Tibial nerve (tissue), 4 donors: ENCODE measurements at places on chromosomes 13 and 19. TPM values are rescaled to one million over a fixed set of nuclear protein-coding genes. Genes with fewer than 3 reads are reported as not detected.

FOSB gene
- total RNA-seq, result 4.9 TPM

- DNase-seq, result no peak
These were observed 36.9 kb downstream of the ELL start for GRCh38 chr19:18484992-18485391.

DNA sequence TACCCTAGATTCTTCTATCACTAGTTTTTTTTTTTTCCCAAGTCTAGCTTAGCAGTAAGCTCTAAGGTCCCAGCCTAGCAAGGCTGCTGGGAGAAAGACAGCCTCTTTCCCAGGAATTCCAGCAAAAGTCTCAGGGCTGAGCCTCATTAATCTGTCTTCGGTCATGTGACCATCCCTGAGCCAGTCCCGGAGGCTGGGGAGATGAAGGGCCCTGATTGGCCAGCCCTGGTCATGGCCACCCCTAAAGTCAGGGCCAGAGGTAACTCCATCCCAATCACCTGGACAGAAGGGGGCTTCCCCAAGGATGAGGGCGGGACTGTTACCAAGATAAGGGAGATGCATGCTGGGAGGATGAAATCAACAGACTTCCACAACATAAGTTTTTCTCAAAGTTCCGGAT, 43.3 kb downstream of the CCNE1 start:
- DNase-seq, result no peak

- no peak for DNase-seq
These were observed 11.5 kb upstream of the MTRF1 start for GRCh38 chr13:41274881-41275280.

DNA sequence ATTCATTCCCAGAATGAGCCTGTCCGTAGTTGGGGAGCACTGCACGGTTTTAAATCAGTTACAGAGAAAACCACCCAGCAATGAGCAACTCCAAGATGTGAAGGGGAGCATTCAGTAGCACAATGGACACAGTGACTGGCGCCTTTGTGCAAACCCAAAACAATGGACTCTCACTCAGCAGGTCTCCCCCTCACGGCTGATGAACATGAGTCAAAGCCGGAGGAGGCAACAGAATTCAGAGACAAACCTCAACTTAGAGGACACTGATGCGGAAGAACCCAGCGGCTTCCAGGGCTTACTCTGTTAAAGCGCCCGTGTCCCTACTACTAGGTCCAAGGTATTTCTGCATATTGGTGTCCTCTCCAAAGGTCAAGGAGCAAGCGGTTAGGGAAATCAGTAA, 17.7 kb downstream of the PLEKHF1 start:
- DNase-seq, result no peak

LILRA1 gene
- total RNA-seq, result 1.3 TPM

GRCh38 chr19:35033067-35034004, 3.1 kb downstream of the SCN1B start:
- no peak for DNase-seq

- no peak for DNase-seq
These were observed at the start of gene TLE2 for GRCh38 chr19:3029065-3029923. Gene TLE2, minus strand, starts transcription at chr19:3029280. Its CDS starts 376 bp downstream, at chr19:3028904.

- no peak for DNase-seq
These were observed 92.1 kb downstream of the GPC6 start for GRCh38 chr13:93318534-93319254.
